ENCODE measurements at places on chromosomes 13 and 19. TPM values are rescaled to one million over a fixed set of nuclear protein-coding genes. Genes with fewer than 3 reads are reported as not detected.

DNA sequence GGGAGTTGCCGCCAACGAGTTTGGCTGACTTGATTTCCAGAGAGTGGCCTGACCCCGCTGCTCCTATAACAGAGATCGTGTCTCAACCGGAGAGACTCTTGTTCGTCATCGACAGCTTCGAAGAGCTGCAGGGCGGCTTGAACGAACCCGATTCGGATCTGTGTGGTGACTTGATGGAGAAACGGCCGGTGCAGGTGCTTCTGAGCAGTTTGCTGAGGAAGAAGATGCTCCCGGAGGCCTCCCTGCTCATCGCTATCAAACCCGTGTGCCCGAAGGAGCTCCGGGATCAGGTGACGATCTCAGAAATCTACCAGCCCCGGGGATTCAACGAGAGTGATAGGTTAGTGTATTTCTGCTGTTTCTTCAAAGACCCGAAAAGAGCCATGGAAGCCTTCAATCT, 21.6 kb downstream of the NLRP4 start:
- H3K27me3 ChIP-seq: peaks cover 8% of the 10 kb centered on the region
- no peaks in the 10 kb centered on the region for H3K36me3 ChIP-seq
- H3K4me1 ChIP-seq: no peaks in the 10 kb centered on the region
- DNase-seq: no peak

DNA sequence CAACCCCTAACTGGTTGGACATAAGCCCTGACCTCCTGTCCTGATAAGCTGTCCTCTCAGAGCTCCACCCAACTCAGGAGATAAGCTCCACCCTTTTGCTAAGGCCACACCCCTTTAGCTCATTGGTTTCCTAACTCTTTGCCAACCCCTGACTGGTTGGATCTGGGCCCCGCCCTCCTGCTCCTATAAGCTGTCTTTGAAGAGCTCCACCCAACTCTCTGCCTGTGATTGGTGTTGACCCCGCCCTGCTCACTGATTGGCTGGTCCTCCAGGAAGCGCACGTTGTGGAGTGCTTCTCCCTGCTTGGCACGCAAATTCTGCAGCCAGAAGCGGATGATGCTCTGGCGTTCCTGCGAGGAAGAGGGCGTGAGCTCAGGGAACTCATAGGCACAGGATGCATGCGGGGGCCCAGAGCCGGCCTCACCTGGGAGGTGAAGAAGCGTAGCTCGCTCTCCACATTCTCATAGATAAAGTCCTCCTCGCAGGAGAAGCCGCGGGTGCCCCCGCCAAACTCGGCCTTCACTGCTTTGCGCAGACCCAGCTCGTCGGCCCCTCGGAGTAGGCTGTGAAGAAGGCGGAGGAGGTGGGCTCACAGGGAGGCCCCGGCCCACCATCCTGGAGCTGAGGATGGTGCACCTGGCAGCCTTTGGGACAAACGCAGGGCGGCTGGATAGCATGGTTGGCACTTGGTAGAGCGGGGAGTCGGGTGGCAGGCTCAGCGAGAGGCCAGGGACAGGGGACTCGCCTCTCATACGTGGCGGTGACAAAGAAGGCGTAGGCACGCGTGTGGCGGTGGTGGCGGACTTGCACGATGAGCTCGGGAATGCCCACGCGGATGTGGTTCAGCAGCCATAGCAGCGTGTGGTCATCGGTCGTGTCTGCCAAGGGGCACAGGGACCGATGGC, 1.7 kb downstream of the ANO8 start:
- H3K4me1 ChIP-seq: peaks cover 20% of the 10 kb centered on the region
- no peak overlapping the region for H3K27ac ChIP-seq
- peak; percentile 63 for DNase-seq

Gene COG6
- total RNA-seq: 24.8 TPM

Gene LILRA1
- total RNA-seq: not detected

Gene SLC7A9
- total RNA-seq: not detected

Gene C19orf33
- total RNA-seq: not detected

Gene KRTDAP
- not detected for total RNA-seq

DNA sequence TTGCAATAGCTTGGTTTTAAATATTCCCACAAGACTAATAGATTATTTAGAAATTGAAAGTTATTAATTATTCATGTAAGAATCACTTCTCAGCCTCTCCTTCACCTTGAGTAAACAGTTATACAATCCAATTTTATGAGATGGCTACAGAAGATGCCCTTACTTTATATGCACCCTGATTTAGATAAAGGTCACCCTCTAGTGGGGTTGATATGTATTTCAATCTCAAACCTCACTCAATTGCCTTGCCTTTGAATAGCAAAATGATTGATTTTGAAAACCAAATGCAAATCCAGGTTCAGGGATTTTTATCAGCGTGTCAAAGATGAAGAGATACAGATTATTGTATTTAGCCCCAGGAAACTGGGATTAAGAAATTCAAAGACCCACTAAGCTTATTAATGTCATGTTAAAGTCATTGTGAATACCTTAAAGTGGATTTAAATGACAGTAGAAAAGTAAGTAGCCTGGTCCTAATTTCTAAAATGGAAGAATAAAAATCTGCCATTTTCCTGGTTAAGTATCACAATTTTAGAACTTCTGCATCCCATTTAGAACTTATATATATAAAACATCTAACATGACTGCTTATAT, 305.1 kb downstream of the ITGBL1 start:
- peaks cover 16% of the 10 kb centered on the region for H3K27me3 ChIP-seq
- DNase-seq: no peak
- H3K4me3 ChIP-seq: no peak overlapping the region
- no peak overlapping the region for H3K27ac ChIP-seq
- H3K36me3 ChIP-seq: no peaks in the 10 kb centered on the region

Gene SUGP1
- 58.2 TPM for total RNA-seq

DNA sequence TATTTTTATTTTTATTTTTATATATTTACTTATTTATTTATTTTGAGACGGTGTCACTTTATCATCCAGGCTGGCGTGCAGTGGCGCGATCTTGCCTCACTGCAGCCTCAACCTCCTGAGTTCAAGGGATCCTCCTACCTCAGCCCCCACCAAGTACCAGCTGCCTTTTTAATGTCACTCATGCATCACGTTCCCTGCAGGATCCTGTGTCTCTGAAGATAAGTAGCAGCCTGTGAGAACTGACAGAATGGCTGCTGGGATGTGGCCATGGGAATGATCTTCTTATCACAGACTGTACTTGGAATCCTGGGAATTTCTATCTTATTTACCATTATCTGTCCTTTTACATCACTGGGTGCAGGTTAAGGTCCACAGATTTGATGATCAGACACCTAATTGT, 9.2 kb upstream of the ZNF761 start:
- peaks cover 4% of the 10 kb centered on the region for H3K36me3 ChIP-seq
- no peak overlapping the region for H3K27ac ChIP-seq
- peaks cover 7% of the 10 kb centered on the region for H3K27me3 ChIP-seq

All from activated naive CD8-positive, alpha-beta T cell treated with anti-CD3 and anti-CD28 coated beads for 36 hours (primary cell).